ENCODE measurements at places on chromosomes 1 and 21.

- DNase-seq, result no peak
Measured at GRCh38 chr1:66357478-66358197, 176.3 kb upstream of the SGIP1 start.

GRCh38 chr1:186878356-186878755, 49.6 kb downstream of the PLA2G4A start:
- DNase-seq, result no peak

GRCh38 chr1:93349231-93350135, 3.8 kb downstream of the DR1 start:
- DNase-seq, result no peak

DNA sequence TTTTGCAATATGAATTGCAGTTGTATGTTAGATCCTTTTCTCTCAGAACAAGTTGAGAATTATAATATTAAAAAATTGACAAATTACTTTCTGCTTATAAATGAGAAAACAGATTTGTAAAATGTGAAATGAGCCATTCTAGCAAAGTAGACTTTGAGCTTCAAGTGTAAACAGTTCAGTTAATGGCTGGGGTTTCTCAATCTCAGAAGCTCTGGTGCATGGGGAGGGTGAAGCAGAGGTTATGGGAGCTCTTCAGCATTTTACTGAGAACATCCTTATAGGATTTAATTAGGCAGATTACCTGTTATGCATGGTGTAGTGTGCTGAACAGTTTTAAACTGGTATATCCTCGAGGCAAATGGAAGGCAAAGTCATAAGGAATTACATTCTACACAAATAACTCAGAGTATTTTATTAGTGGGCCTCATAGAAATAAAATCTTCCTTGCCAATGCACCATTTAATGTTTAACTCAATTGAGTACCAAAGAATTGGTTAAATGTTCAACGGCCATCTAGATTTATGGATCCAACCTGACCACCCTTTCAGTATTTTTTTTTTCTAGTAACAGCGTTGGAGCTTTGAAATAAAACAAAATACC, 1143.6 kb upstream of the ADGRL2 start:
- DNase-seq, result no peak

- DNase-seq, result no peak
Measured at GRCh38 chr1:119635811-119636390, 12.2 kb downstream of the ZNF697 start.

GRCh38 chr1:191697556-191697955, 460.7 kb upstream of the RGS18 start:
- no peak for DNase-seq

DNA sequence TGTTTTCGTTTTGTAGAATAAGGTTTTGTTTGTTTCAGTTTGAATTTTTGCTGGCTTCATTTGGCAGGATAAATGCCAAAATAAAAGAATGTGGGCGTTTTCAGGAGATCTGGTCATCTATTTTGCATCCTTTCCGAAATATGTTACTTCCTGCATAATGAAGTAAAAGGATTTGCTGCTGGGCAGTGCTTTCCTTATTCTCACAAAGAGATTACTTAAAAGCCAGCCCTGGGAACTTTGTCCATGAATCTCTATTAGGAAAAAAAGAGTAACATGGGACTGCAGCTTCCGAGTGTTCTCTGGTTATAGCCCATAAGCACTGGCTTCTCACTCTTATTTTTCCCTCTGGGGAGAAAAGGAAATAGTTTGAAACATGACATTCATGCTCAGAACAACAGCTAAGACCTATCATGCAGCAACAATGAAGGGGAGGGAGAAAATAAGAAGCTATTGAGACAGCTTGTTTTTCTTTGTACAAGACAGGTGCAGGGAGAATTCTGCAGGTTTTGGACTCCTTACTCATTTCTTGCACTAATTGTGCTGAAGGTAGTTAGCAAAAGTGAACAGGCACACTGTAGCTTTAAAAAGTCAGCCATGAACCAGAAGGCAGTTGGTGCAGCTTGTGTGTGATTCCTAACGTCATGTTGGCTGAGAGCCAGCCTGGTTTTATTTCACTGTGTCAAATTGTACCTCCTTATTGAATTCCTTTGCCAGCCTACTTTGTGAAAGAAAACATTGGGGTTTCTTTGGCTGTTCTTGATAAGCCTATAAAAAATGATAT, at the start of gene SAMD13:
Gene SAMD13, plus strand, starts transcription at position 705 of the 781 bp plus-strand sequence. CDS start 1,527 bp downstream, outside the sequence.
- DNase-seq, result peak; percentile 10

DNA sequence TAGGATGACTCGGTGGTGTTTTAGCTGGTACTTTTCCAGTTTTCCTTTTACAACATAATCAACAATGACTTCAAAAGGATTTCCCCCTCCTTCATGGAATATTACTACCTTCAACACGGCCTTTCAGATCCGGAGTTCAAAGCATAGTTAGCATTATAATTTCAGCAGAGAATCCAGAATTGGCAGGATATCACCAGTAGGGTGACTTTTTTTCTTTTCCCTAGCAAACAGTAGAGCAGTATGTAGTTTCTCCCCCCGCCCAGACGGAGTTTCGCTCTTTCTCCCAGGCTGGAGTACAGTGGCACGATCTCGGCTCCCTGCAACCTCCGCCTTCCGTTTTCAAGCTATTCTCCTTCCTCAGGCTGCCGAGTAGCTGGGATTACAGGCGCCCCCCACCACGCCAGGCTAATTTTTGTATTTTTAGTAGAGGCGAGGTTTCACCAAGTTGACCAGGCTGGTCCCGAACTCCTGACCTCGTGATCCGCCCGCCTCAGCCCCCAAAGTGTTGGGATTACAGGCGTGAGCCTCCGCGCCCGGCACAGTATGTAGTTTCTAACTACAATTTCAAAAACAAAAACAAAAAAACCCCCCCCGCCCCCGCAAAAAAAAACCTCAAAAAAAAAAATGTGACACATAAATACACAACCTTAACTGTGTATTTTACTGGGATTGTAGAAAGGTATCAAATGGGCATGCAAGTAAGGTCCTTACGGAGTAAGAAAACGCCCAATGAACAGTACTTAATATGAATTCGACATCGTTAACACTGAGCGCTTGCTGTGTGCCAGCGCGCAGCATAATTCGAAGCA, 1.5 kb upstream of the COX20 start:
- peak; percentile 41 for DNase-seq

- no peak for DNase-seq
Measured at GRCh38 chr1:231940701-231941100, 314.1 kb downstream of the DISC1 start.

DNA sequence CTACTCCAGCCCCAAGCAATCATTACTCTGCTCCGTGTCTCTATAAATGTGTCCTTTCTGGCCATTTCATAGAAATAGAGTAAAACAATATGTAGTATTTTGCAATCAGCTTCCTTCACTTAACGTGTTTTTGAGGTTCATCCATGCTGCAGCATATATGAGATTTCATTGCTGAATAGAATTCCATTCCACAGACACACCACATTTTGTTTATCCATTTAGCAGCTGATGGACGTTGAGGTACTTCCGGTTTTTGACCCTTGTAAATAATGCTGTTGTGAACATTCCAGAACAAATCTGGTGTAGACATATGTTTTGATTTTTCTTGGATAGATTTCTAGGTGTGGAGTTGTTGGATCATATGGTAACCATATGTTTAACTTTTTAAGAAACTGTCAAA, 30.7 kb downstream of the ADAM30 start:
- no peak for DNase-seq

GRCh38 chr1:86504895-86505563, 36.3 kb downstream of the CLCA1 start:
- DNase-seq, result no peak
